Left ventricle myocardium superior (tissue), 1 donor: ENCODE measurements at places on chromosomes 16 and 17. TPM values are rescaled to one million over a fixed set of nuclear protein-coding genes. Genes with fewer than 3 reads are reported as not detected.

Gene WSB1
- total RNA-seq: 47.9 TPM

Gene FNDC8
- not detected for total RNA-seq

Gene ARL16
- total RNA-seq: 12.0 TPM

Gene NPIPA3
- total RNA-seq: 2.3 TPM

Gene CACNG3
- not detected for total RNA-seq

Gene CARD14
- total RNA-seq: not detected

Gene KCNH4
- total RNA-seq: 0.15 TPM

Gene KRT28
- total RNA-seq: not detected
